ENCODE measurements at places on chromosomes 3 and 15. TPM values are rescaled to one million over a fixed set of nuclear protein-coding genes. Genes with fewer than 3 reads are reported as not detected.

DNA sequence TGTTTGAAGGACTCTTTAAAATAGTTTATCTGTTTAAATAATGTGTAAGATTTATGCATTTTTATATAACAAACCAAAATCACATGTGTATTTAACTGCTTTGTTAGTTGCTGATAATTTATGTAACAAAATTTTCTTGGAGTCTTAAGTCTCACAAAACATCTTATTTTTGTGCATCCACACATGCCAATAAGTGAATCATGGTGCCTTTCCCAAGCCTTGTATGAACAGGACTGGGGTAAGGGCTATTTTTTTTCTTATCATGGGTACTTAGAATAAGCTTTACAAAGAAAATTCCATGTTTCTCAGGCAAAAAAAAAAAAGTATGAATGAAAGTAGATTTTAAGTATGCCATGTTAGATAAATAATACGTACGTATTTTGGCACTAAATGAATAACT is 132.9 kb upstream of the LRRFIP2 start:
- no peak overlapping the region for H3K27ac ChIP-seq
- H3K27me3 ChIP-seq: no peaks in the 10 kb centered on the region
- no peak for DNase-seq
- no peaks in the 10 kb centered on the region for H3K36me3 ChIP-seq

DNA sequence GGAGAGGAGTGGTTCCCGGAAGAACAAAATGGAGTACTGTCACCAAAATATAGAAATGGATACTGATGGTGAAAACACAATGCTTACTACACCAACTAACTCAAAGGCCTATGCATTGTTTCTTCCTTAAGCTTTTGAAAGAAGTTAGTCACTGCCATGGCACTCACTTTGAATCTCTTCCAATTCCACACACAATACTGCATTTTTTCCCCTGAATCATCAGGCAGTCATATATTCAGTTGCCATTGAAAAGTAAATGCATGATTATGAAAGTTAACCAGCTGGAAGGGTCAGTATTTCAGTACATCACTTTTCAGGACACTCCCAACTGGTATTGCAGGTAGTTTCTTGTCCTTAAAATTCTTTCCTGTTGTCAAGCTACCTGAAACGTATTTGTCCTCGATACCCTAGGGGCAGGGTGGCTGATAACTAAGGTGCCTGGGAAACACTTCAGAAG is 9.0 kb upstream of the LRRFIP2 start:
- peaks cover 5% of the 10 kb centered on the region for H3K4me1 ChIP-seq
- H3K4me3 ChIP-seq: no peak overlapping the region

GRCh38 chr15:68429691-68430470 is 2.1 kb downstream of the ITGA11 start:
- peaks cover 13% of the 10 kb centered on the region for H3K4me1 ChIP-seq
- no peak for DNase-seq

The LRTM1 gene
- not detected for total RNA-seq

The CHRNA5 gene
- 1.3 TPM for total RNA-seq

The GOLGA6L4 gene
- total RNA-seq: 2.1 TPM

DNA sequence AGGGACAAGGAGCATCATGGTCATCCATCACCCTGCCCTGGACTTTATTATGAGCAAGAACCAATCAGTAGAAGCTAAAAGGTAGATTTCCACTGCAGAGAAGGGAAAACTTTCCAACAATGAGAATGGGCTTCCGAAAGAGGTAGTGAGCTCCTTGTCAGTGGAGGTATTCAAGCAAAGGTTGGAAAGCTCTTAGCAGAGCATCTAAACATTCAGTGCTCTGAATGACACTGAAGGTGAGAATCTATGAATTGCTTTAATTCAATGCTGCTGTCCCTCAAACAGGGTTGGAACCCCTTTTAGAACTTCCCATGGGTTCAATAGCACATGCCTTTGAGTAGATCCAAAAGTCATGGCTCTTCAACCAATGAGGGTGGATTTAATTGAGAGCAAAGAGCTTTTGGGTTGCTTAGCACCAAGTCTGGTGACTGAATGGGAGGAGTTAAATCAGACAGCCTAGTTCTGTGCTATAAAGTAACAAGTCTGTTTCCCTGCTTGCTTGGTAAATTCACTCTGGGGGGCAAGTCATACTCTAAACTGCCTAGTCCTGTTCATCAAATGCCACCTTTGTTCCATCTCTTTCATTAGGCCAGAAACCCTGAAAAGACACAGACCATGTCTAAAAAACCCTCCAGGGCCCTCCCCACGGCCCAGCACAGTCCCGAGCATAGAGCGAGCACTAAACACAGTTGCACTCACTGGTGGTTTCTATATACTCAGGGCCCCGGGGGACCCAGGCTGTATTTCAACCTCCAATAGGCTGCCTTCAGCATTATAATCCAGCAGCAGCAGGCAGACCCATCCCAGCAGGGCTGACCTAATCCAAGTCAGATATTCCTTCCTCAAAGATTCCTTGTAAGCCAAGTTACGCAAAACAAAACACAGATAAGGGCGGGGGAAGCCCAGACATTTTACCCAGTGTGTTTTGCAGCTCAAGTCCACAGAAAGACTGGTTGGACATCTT is 161.2 kb downstream of the MEGF11 start:
- no peaks in the 10 kb centered on the region for H3K27me3 ChIP-seq
- H3K4me1 ChIP-seq: no peaks in the 10 kb centered on the region
- no peak overlapping the region for H3K4me3 ChIP-seq
- no peaks in the 10 kb centered on the region for H3K36me3 ChIP-seq
- H3K27ac ChIP-seq: no peak overlapping the region

The RPL35A gene
- total RNA-seq: 736 TPM

The CLDN16 gene
- total RNA-seq: 0.18 TPM

The POC1A gene
- total RNA-seq: 7.6 TPM

The HLTF gene
- 27.5 TPM for total RNA-seq

GRCh38 chr15:93035953-93036810 is 52.8 kb downstream of the RGMA start:
- H3K4me1 ChIP-seq: peaks cover 4% of the 10 kb centered on the region
- no peak overlapping the region for H3K27ac ChIP-seq
- DNase-seq: peak; percentile 52
- H3K36me3 ChIP-seq: no peaks in the 10 kb centered on the region
- H3K27me3 ChIP-seq: no peaks in the 10 kb centered on the region

- no peak for DNase-seq
- H3K4me3 ChIP-seq: no peak overlapping the region
- no peaks in the 10 kb centered on the region for H3K27me3 ChIP-seq
These were observed 234.1 kb downstream of the CACNA2D3 start for GRCh38 chr3:54356261-54357045.

DNA sequence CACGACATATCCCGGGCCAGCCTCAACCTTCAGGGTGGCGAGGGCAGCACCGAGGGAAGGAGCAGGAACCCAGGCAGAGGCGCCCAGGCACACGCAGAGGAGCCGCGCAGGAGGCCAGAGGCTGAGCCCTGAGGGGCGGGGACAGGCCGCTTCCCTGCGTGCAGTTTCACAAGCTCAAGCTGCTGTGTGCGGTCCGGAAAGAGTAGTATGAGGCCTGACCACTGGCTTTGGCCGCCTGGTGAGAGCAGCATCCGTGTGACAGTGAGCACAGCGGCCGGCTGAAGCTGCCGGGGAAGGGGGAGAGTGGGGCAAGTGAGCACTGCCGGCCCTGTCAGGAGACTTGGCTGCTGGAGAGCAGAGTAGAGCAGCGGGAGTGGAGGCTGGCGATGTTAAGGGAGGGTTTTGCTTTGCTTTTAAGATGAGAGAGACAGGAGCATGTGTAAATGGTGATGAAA is 8.7 kb downstream of the ZDHHC19 start:
- no peaks in the 10 kb centered on the region for H3K27me3 ChIP-seq
- H3K4me1 ChIP-seq: peaks cover 30% of the 10 kb centered on the region
- no peak overlapping the region for H3K4me3 ChIP-seq
- no peaks in the 10 kb centered on the region for H3K36me3 ChIP-seq
- DNase-seq: peak; percentile 77
- no peak overlapping the region for H3K27ac ChIP-seq

GRCh38 chr3:23739536-23739935 is 66.2 kb upstream of the UBE2E1 start:
- H3K27ac ChIP-seq: peak overlapping the region; percentile 50
- H3K4me3 ChIP-seq: no peak overlapping the region
- H3K36me3 ChIP-seq: no peaks in the 10 kb centered on the region
- DNase-seq: no peak
- H3K27me3 ChIP-seq: no peaks in the 10 kb centered on the region

GRCh38 chr3:28786446-28786845 is 437.8 kb upstream of the AZI2 start:
- no peak for DNase-seq
- no peaks in the 10 kb centered on the region for H3K36me3 ChIP-seq
- H3K4me3 ChIP-seq: no peak overlapping the region
- no peaks in the 10 kb centered on the region for H3K27me3 ChIP-seq
- H3K27ac ChIP-seq: no peak overlapping the region

GRCh38 chr3:144491333-144491732 is 519.7 kb downstream of the DIPK2A start:
- no peaks in the 10 kb centered on the region for H3K4me1 ChIP-seq
- no peak overlapping the region for H3K27ac ChIP-seq
- no peaks in the 10 kb centered on the region for H3K27me3 ChIP-seq
- H3K36me3 ChIP-seq: no peaks in the 10 kb centered on the region
- no peak for DNase-seq
- H3K4me3 ChIP-seq: no peak overlapping the region

The HYKK gene
- 5.0 TPM for total RNA-seq

GRCh38 chr3:15453501-15453900 is 26.1 kb downstream of the EAF1 start:
- H3K4me1 ChIP-seq: peaks cover 6% of the 10 kb centered on the region
- H3K36me3 ChIP-seq: no peaks in the 10 kb centered on the region
- no peak overlapping the region for H3K4me3 ChIP-seq
- H3K27me3 ChIP-seq: no peaks in the 10 kb centered on the region

GRCh38 chr3:128584412-128585020 is 66.1 kb downstream of the RPN1 start:
- DNase-seq: peak; percentile 24
- H3K27ac ChIP-seq: no peak overlapping the region
- H3K36me3 ChIP-seq: no peaks in the 10 kb centered on the region
- no peaks in the 10 kb centered on the region for H3K4me1 ChIP-seq
- H3K27me3 ChIP-seq: peaks cover 9% of the 10 kb centered on the region
- no peak overlapping the region for H3K4me3 ChIP-seq

DNA sequence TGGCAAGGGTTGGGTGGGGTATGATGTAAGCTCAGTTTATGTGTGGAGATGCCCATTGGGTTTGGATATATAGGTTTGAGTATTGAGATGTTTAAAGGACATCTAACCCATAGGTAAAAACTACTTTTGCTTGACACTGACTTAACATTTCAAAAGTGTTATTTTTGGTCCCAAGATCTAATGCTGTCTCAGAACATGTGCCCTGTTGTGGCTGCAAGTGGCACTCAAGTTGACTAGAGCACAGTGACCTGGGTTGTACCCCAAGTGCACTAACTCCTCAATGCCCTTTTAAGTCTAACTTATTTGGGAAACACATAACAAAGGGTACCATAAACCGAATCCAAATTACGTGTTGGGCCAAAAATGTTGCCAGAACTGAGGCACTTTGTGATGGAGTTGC is 56.5 kb upstream of the CCR4 start:
- no peak overlapping the region for H3K4me3 ChIP-seq
- no peak for DNase-seq
- H3K4me1 ChIP-seq: no peaks in the 10 kb centered on the region
- no peaks in the 10 kb centered on the region for H3K27me3 ChIP-seq
- no peak overlapping the region for H3K27ac ChIP-seq

The RLBP1 gene
- total RNA-seq: not detected

DNA sequence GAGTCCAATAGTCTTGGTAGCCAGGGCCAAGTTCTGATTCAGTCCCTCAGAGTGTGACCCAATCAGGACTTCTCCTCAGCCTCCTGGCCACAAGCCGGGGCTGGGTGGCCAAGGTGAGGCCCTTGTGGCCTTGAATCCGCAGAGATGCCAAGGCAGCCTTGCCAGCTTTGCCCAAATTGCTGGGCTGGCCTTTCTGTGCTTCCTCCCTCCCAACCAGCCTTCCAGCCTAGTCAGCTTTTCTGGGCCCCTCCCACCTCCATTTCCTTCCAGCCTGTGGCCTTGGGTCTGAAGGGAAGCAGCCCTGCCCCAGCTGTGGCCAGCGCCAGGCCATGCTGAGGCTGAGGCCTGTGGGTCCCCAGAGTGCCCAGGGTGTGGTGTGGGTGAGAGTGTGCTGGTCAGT is 34.3 kb upstream of the ANKDD1A start:
- no peak overlapping the region for H3K4me3 ChIP-seq
- no peaks in the 10 kb centered on the region for H3K27me3 ChIP-seq
- peak; percentile 92 for DNase-seq
- peaks cover 25% of the 10 kb centered on the region for H3K4me1 ChIP-seq

DNA sequence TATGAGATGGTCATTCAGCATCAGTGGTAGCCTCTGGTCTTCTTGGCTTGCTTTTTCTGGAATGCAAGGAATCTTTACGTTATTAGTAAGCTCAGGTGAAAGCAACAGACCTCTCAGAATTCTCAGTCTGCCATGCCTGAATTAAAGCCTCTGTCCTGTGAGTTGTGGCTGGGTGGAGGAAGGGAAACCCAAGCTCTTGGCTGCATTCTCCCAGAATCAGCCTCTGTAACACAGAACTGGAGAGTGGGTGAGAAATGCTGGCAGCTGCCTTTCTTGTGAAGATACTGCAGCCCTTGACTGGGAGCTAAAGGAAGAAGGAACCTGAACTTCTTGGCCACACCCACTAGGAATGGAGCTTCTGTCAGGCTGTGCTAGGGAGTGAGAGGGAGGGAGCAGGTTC is 505.8 kb downstream of the EPHA3 start:
- no peaks in the 10 kb centered on the region for H3K4me1 ChIP-seq
- no peak overlapping the region for H3K4me3 ChIP-seq
- no peaks in the 10 kb centered on the region for H3K36me3 ChIP-seq
- H3K27me3 ChIP-seq: no peaks in the 10 kb centered on the region

The CSPG4 gene
- 24.7 TPM for total RNA-seq

The TF gene
- total RNA-seq: 3.5 TPM

DNA sequence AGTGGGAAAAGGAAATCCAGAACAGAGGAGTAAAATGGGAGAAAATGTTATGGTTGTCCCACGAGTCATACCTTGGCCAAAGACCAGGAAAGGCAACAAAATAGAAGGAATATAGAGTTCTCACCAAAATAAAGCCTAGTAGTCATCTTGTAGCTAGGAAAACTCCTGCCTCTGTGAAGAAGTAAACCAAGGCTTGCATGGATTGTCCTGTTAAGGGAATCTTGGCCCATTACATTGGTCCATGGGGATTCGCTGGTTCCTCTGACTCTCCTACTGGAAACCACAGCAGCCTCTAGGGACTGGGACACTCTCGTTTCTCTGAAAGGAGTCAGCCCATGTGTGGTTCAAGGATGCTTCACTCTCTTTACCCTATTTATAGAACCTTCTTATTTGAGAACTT is 62.9 kb upstream of the FNDC3B start:
- no peaks in the 10 kb centered on the region for H3K36me3 ChIP-seq
- no peak overlapping the region for H3K4me3 ChIP-seq
- no peak for DNase-seq
- peaks cover 8% of the 10 kb centered on the region for H3K4me1 ChIP-seq
